ENCODE measurements at places on chromosomes 4 and X.

GRCh38 chr4:115515772-115516171 lies 402.4 kb upstream of the NDST4 start:
- DNase-seq: no peak

GRCh38 chr4:152628128-152628527 lies 51.7 kb downstream of the TMEM154 start:
- no peak for DNase-seq

DNA sequence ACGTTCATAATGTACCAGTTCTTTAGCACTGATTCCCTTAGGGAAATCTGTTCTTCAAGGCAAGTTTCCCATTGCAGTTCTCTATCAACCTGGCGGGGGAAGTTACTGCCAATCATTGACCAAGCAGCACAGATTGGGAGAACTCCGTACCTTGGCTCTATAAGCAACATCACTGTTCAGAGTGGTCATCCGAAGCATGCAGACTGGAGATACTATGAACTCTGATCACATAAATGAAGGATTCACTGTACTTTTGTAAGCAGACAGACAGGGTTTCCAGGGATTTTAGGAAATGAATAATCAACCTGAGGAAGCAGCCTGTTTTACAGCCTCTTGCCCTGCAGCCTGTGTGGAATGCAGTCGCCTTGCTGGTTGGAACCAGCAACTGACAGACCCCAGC lies 63.8 kb upstream of the WWC2 start:
- no peak for DNase-seq

DNA sequence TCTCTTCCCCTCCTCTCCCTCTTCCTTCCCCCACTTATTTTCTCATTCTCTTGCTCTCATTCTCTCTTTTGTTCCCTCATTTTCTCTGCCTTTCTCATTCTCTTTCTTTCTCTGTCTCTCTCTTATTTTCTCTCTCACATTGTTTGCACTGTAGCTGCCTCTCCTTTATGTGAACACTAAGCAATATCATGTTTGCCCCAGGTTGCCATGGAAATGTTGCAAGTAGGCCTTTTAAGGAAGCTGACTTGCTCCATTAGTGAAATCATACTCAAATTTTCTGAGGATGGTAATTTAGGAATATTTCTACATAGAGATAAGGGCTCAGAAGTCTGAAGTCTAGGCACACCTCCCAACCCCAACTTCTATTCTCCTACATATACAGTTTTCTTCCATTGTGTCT lies 130.1 kb downstream of the EDA start:
- DNase-seq: no peak

DNA sequence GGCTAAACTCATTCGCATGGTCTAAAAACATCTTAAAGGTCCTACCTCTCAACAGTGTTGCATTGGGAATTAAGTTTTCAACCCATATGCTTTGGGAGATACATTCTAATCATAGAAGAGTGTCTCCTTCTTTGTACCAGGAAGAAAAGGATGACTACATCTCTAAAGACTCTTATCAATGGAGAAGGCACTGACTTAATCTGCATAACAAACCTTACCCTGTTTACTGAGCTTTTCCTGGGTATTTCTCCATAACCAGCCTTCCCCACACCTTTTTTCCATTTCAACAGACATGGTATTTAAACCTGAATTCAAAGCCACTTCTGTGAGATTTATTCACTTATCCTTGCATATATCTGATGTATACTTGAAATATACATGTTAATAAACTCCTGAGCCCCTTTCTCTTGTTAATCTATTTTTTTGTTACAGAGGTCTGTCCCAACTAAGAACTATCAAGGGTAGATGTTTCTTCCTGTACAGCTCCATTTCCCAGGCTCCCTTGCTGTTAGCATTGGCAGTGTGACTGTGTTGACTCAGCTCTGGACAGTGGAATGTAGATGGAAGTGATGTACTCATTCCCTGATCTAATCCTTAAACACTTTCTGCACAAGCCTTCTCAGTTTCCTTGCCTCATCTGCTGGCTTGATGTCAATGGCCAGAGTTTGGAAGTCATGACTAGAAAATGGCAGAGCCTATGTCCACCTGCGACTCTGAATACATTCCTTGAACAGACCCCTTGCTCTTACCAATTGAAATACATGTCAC lies 148.9 kb upstream of the CPEB2 start:
- DNase-seq: no peak

DNA sequence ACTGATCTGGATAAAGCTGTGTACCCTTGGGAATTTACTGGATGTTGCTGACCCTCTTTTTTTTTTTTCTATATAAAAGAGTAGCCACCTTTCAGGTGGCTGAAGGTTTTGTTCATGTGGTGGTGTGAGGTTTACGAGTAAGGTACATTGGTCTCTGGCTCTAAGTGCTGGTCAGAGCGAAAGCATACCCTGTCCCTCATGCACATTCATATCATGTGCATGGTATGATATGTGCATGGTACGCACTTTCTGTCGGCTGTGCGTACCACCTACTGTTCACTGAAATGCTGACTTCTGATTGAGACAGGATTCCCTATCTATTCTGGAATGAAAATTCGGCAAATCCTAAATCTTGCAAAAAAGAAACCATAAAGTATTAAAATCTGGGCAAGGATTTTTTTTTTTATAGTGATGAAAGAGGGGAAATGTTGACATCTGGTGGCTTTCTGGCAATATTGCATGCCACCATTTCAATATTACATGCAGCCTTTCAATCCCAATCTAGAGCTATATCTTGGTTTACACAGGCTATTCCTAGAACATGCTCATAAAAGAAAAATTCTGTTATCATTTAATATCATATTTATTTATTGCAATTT lies 32.8 kb downstream of the FAM149A start:
- DNase-seq: no peak

GRCh38 chr4:14985161-14985560 lies 17.1 kb upstream of the CPEB2 start:
- no peak for DNase-seq

- no peak for DNase-seq
These were observed 263.2 kb downstream of the DMD start for GRCh38 chrX:32948130-32948529.

DNA sequence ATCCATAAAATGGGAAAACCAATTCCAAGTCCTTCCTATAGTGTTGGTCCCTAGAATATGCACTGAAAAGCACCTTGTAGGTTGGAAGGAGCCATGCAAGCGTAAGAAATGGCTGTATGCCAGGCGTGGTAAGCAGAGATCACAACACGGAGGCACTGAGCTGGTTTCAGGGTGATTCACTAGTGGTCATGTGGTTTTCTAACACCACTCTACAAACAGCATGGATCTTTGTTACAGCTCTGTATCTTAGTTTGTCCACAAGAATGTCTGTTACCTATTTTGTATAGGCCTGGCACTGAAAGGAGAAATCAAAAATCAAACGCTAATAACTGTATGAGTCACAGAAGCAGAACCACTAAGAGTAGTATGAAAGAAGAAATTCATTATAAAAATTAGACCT lies 71.9 kb downstream of the MAGEB17 start:
- no peak for DNase-seq

- no peak for DNase-seq
These were observed 44.9 kb downstream of the ZBTB49 start for GRCh38 chr4:4334798-4335520.

- no peak for DNase-seq
These were observed 639.6 kb downstream of the ARAP2 start for GRCh38 chr4:35604724-35605123.

DNA sequence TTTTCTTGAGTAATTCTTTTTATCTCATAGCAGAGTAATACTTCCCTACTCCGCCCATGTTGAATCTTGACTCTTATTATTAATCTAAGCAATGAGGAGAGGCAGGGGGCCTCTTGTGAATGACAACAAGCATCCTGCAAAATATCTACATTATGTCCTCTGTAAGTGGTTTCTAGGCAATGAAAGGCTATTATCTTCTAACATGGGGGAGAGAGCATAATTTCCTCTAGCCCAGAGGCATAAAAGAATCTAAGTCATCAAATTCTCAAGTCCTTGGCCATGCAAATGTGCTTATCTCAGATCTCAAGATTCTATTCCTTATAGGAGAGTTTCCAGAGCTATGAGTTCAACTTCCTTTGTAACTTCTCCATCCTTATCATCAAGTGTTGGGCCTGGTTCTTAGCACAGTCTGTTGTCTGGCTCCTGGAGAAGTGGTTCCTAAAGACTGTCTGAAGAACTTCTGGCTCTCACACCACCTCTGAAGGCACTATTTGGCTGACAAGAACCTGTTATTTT lies 423.1 kb upstream of the INTU start:
- DNase-seq: no peak

DNA sequence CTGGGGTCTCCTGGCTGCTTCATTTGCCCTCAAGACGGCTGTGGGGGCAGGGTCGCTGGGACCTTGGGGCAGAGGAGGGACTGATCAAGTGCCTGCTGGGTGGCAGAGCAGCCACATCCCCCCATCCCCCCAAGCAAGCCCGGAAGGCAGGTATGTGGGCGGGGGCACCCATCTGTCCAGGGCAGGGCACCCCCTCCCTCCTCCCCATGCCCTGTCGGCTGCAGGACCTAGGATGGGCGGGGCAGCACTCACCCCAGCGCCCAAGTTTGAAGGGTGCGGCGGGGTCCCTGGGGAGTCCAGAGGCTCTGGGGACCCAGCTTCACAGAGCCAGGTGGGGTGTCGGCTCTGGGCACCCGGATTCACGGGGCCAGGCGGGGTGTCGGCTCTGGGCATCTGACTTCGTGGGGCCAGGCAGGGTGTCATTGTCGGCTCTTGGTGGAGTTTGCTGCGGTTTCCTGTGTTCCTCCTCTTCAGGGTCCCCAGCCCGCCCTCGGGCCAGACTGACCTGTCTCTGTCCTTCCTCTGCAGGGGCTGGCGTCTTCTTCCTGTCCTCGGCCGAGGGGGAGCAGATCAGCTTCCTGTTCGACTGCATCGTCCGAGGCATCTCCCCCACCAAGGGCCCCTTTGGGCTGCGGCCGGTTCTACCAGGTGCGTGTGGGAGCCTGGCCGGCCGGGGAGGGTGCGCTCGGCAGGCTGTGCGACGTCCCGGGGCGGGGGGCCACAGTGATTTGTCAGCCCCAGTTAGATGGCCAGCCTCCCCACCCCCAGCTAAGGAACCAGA lies 22.1 kb downstream of the DOK7 start:
- no peak for DNase-seq

GRCh38 chrX:74009041-74009440 lies 294.9 kb upstream of the ZCCHC13 start:
- no peak for DNase-seq

GRCh38 chrX:3516051-3516541 lies 169.6 kb upstream of the MXRA5 start:
- no peak for DNase-seq

- no peak for DNase-seq
These were observed 136.8 kb downstream of the TECRL start for GRCh38 chr4:64272432-64272831.

GRCh38 chr4:70586841-70587240 lies 5.2 kb upstream of the AMBN start:
- no peak for DNase-seq

- DNase-seq: no peak
These were observed 186.7 kb downstream of the ENOX2 start for GRCh38 chrX:130716346-130716745.

GRCh38 chr4:59983852-59984251 lies 1216.3 kb upstream of the ADGRL3 start:
- DNase-seq: no peak

GRCh38 chr4:3009422-3009821 lies 46.1 kb downstream of the GRK4 start:
- no peak for DNase-seq

GRCh38 chr4:114180481-114180880 lies 201.0 kb upstream of the ARSJ start:
- no peak for DNase-seq

- no peak for DNase-seq
These were observed 233.4 kb downstream of the PABPC4L start for GRCh38 chr4:133968174-133968573.

DNA sequence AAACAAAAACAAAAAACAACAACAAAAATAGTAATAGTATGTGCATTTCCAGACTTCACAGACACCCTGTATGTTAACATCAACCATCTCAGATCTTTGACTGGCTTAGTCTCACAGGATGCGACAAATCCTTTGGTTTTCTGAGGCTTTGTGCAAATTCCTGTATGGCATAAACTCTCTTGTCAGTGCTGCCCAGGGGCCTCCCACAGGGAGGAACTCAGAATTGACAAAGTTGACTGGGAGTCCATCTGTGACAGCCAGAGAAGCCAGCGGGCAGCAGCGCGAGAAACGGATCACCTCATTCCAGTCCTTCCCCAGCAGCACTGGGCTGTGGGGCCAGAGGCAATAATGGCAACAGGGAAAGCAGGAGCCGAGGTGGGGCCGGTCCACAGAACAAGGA lies 19.1 kb upstream of the DDX3X start:
- DNase-seq: no peak

GRCh38 chr4:75229806-75230570 lies 284.2 kb downstream of the RCHY1 start:
- DNase-seq: no peak

DNA sequence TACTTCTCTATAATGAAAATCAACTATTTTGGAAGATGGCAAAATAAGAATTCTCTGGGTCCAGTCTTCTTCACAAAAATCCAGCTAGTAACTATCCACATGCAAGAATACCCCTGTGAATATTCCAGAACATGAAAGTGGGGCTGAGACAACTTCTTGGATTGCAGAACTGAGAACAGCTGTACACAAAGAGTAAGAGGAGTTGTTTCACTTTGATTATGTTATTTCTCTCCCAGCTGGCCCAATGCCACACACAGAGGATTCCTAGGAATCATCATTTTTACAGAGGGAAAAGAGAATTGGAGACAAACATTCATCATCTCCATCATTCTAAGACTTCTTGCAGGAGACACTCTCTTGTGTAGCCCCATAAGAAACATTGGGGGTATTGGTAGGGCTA lies 782.2 kb upstream of the LCORL start:
- no peak for DNase-seq

DNA sequence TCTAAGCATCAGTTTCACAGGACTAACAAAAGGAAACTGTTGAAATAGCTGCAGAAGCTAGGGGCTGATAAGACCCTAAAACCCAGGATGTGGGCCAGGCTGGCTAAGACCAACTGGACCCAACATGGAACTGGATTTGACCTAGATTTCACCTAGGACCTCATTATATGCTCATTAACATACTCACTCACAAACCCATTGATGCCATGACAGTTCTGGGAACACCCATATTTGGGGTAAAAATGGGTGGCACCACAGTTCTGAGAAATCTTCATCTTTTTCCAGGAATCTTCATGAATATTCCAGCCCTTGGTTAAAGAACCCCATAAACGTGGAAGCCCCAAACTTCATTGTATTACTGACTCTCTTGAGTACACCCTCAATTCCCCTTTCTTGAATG lies 41.1 kb downstream of the HSD17B13 start:
- DNase-seq: no peak

DNA sequence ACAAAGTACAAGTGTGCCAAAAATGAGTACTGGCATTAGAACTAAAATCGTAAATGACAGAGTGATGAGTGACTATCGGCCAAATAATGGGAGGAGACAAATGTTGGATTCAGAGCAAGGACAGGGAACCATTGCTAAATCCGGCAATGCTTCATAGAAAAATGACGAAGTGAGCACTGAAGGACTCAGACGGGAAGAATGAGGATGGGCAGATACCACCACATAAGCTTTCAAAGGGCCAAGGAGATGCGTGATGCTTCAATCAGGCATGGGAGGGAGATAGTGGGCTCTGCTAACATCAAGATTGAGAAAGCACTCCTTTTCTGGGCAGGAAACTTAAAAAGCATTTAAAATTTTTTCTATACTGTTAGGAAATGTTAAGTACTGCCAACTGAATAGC lies 21.6 kb downstream of the RBBP7 start:
- DNase-seq: no peak

- no peak for DNase-seq
These were observed 174.0 kb downstream of the SOWAHB start for GRCh38 chr4:76723924-76724323.

Measured in GF-D8 (cell line).